Central memory CD8-positive, alpha-beta T cell (primary cell): ENCODE measurements at places on chromosomes 16 and 17.

- no peaks in the 10 kb centered on the region for H3K4me1 ChIP-seq
- H3K27ac ChIP-seq = no peak overlapping the region
- H3K4me3 ChIP-seq = no peak overlapping the region
- no peaks in the 10 kb centered on the region for H3K27me3 ChIP-seq
- DNase-seq = no peak
Measured at GRCh38 chr16:57386381-57386951, 14.2 kb downstream of the CX3CL1 start.

GRCh38 chr17:16941072-16942036 lies 30.6 kb downstream of the TNFRSF13B start:
- no peak for DNase-seq
- no peak overlapping the region for H3K4me3 ChIP-seq
- peaks cover 19% of the 10 kb centered on the region for H3K27me3 ChIP-seq
- H3K4me1 ChIP-seq = no peaks in the 10 kb centered on the region
- no peaks in the 10 kb centered on the region for H3K36me3 ChIP-seq
- no peak overlapping the region for H3K27ac ChIP-seq

DNA sequence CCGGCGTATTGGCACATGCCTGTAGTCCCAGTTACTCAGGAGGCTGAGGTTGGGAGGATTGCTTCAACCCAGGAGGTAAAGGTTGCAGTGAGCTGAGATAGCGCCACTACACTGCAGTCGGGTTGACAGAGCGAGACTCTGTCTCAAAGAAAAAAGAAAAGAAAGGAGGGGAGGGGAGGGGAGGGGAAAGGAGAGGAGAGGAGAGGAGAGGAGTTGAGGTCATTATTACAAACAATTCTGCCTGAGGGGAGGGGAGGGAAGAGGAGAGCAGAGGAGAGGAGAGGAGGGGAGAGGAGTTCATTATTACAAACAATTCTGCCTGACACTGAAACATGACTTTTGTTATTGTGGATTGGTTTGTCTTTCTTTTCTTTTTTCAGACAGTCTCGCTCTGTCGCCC lies 19.8 kb upstream of the ABCA5 start:
- H3K4me1 ChIP-seq = no peaks in the 10 kb centered on the region
- H3K36me3 ChIP-seq = no peaks in the 10 kb centered on the region
- H3K27me3 ChIP-seq = peaks cover 70% of the 10 kb centered on the region

DNA sequence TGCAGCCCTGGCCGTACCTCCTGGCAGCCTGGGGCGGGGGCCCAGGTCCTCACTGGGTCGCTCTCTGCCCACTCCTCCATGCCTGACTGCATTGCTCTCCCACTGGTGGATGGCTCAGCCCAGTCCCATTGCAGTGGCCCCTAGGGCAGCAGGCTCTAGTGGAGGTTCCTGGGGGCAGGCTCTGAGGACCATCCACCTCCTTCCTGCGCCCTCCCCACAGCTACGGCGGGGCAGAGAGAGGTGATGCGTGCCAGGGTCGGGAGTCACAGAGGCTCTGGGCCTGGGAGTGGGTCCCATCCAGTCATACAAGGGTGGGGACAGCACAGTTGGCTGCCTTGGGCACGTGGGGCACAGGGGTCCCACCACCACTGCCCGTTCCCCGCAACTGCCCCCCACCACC lies 44.0 kb upstream of the CLEC19A start:
- no peaks in the 10 kb centered on the region for H3K4me1 ChIP-seq
- no peaks in the 10 kb centered on the region for H3K36me3 ChIP-seq
- no peak overlapping the region for H3K27ac ChIP-seq
- no peak overlapping the region for H3K4me3 ChIP-seq
- DNase-seq = no peak

DNA sequence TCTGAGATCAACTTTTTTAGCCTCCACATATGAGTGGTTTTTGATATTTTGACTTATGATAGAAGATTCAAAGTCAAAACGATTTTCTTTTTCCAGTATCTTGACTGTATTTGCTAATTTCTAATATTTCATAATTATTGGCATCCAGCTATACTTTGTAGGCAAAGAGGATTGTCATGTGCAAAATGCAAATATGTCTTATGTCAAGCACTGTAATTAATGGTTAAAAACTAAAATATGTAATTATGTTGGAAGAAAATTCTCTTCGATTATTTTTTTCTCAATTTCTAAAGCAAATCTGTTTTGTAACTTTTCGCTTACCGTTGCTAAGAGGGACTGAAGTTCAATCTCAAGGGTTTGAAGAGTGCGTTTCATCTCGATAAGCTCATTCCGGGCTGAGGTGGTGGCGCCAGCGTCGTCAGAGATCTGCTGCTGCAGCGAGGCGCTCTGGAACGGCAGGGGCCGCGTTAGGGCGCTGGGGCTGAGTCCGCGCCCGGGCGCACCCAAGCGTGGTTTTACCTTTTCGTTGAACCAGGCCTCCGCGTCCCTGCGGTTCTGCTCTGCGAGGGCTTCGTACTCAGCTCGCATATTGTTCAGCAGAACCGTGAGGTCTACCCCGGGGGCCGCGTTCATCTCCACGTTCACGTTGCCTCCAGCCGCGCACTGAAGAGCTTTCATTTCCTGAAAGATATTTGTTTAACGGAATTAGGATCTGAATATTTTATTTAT lies 3.0 kb downstream of the KRT27 start:
- H3K4me1 ChIP-seq = no peaks in the 10 kb centered on the region
- peaks cover 2% of the 10 kb centered on the region for H3K36me3 ChIP-seq
- peaks cover 95% of the 10 kb centered on the region for H3K27me3 ChIP-seq
- DNase-seq = no peak
- H3K27ac ChIP-seq = no peak overlapping the region
